Kidney tubule cell (primary cell): ENCODE measurements at places on chromosomes 5 and 9.

GRCh38 chr9:118640836-118641560, 728.2 kb downstream of the BRINP1 start:
- peak; percentile 73 for DNase-seq

GRCh38 chr5:87002485-87002884, 265.2 kb upstream of the RASA1 start:
- peak; percentile 92 for DNase-seq

GRCh38 chr5:143964919-143965318, 153.0 kb downstream of the HMHB1 start:
- no peak for DNase-seq

GRCh38 chr5:74035521-74035937, 409.5 kb downstream of the ARHGEF28 start:
- peak; percentile 78 for DNase-seq

DNA sequence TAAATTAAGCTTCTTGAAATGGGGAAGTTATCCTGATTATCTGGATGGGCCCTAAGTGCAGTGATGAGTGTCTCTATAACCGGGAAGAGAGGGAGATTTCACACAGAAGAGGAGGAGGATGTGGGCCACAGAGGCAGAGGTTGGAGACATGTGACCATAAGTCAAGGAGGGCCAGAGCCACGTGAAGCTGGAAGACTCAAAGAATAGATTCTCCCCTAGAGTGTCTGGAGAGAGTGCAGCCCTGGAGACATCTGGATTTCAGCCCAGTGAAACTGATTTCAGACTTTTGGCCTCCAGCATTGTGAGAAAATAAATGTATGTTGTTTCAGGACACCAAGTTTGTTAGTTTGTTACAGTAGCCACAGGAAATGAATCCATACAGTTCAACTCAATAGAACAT, 442.9 kb downstream of the NTRK2 start:
- DNase-seq, result no peak

DNA sequence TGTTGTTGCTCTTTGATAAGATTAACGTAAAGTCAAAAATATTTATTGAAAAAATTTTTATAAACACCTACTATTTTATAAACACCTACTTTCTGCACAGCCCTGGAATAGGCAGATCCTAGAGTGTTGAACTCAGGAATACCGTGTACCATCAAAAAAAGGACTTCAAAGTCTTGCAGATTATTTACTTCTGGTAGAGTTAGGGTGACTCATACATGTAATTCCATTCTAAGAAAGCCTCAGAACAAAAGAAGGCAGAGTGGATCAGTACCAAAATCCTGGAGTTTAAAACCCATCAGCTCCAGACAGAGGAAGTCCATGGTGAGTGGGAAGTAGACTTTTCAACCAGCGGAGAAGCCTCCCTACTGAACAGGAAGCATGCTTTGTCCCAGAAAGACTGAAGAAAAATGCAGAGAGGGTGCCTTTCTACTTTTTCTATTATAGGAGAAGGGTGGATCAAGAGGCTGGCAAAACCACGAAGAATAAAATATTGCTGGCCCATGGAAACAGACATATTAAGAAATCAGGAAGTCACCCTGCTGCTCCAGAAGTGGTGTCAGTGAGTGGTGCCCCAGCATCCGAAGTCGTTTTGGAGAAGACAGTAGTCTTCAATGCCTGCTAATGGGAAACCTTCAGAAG, 45.1 kb upstream of the DAB2 start:
- no peak for DNase-seq

- DNase-seq, result no peak
Measured at GRCh38 chr5:103013933-103014552, 105.9 kb downstream of the GIN1 start.

GRCh38 chr9:81848472-81848871, 79.8 kb upstream of the SPATA31D4 start:
- peak; percentile 50 for DNase-seq

GRCh38 chr5:38208782-38209378, 49.5 kb upstream of the EGFLAM start:
- peak; percentile 62 for DNase-seq

DNA sequence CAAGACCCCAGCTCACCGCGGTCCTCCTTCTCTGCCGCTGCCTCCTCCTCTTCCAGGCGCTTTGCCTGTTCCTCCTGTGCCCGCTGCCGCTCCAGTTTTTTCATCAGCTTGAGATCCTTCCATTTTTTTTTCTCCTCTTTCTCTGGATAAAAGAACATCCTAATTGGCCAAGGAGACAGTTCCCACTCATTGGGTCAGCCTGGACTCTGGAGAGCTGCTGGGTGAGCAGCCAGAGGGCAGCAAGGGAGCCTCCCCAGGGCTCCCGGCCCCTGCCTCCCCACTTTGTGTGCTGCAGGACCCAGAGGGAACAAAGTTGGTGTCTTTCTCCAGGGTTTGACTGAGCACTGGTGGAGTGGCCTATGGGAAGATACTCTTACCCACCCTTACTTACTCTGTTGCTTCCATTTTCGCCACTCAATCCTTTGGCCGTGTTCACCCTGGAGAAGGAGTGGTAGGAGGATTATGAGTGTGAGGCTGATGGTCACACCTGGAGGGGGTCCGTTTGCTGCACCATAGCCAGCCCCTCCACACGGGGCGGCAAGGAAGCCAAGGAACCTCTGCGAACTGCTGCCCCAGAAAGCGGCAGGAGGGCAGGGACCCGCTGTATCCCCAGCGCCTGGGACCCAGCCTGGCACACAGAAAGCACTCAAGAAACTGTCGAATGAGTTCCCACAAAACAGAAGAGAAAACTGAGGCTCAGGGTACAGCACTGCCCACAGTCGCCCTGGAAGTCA, 708 bp downstream of the SPOUT1 start:
- peak; percentile 9 for DNase-seq

GRCh38 chr5:167850911-167851310, 440.5 kb upstream of the WWC1 start:
- DNase-seq, result no peak

- peak; percentile 71 for DNase-seq
Measured at GRCh38 chr9:134366223-134367031, 40.2 kb downstream of the RXRA start.

- DNase-seq, result peak; percentile 91
Measured at GRCh38 chr9:98575379-98576346, 133.1 kb downstream of the GABBR2 start.

DNA sequence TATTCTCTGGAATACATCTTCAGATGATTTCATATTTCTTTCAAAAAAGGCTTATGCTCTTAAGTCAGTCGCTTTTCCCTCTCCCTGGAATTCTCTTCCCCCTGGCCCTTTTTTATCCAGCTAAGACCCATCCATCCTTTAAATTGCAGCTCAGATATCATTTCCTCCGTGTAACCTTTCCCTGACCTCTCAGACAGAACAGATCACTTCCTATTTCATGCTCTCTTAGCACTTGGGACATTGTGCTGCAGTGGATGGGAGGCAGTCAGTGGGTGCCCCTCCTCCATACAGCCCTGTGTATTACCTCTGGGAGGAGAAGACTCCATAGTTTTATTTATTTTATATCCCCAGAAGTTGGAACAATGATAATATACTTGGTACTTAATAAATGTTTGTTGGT, 423.4 kb downstream of the ISL1 start:
- peak; percentile 21 for DNase-seq

- DNase-seq, result no peak
Measured at GRCh38 chr5:158895588-158895987, 204.1 kb downstream of the EBF1 start.

GRCh38 chr5:4413996-4414395, 726.1 kb upstream of the ADAMTS16 start:
- DNase-seq, result no peak
